GM23338 (cell line): ENCODE measurements at places on chromosomes 7 and 10.
A peak's percentile ranks its signal among the peaks of the same experiment; 100 is the strongest.

DNA sequence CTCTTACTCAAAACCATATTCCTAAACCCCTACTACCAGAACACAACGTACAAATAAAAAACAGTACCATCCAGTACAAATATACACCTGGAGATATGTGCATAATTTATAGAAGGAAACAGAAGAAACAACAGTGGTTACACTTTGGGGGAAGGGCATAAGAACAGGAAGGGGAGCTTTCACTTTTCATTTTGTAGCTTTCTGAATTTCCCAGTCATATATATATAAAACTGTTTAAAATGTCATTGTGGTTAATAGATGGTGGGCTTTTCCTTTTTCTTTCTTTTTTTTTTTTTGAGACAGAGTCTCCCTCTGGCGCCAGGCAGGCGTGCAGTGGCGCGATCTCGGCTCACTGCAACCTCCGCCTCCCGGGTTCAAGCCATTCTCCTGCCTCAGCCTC, 47.2 kb downstream of the MALSU1 start:
- DNase-seq = no peak

GRCh38 chr7:22574754-22575520, 74.9 kb upstream of the STEAP1B start:
- DNase-seq = no peak

DNA sequence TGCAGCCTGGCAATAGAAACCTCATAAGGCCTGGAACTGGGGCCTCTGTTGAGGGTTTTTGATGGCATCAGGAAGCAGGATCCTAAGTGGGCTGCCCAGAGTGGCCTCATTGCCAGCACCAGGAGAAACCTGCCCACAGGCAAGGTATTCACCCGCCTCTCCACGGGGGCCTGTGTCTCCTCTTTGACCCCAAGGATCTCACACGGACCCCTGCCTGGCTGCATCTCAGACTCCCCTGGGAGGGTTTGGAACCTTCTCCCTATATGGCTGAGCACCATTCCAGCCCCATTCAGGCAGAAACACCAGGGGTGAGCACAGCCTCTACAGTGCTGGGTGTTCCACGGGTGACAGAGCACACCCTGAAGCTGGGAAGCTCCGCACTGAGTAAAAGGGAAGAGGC, 14.6 kb upstream of the C10orf71 start:
- DNase-seq = no peak

DNA sequence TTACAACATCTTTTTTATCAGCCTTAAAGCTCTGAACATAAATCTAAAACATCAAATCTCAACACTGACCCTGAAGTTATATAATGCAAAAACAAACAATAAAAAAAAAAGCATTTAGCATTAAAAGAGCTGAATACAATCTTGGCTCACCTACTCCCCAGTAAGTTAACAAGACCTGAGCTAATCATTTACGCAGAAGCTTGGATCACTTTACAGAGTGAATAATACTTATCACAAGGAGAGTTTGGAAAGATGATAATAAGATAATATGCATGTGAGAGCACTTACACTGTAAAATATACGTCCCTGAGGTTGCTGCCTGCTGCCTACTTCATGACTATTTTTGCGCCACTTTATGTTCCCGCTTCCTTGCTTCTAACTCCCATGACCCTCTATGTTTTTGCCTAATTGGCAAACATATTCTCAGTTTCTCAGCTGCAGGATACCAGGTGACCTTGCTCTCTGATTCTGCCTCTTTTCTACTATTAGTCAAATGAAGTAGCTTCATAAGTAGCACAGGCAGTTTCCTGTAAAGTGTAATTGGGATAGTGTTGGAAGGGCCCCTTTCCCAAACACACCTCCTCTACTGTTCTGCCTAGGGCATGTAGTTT, 333.6 kb downstream of the LRRTM3 start:
- no peak for DNase-seq

- peak; percentile 42 for DNase-seq
Measured at GRCh38 chr10:50622706-50623662, 772 bp downstream of the SGMS1 start.

- DNase-seq = peak; percentile 42
Measured at GRCh38 chr10:98074315-98074911, 44.0 kb upstream of the CRTAC1 start.

DNA sequence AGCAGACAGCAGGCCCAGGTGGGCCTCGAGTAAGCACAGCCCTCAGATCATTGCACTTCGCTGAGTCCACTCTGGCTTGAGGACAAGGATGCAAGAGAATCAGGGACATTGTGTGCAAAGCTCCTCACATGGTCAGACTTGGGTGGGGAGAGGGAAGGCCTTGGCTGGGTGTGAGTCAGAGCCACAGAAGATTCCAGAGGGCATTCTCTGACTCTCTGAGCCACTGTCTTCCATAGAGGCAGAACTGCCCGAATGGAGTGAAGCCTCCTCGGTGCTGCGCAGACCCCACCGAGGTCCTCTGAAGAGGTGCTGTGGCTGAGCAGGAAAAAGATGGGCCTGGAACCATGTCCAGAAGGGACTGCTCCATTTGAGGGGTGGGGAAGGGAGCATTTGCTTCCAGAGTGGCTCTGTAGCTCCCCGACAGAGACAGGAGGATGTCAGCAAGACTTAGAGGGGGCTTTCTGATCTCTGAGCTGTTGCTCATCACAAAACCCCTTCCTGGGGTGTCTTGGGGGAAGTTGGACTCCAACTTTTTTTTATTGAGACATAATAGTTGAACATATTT, 120.8 kb downstream of the PTPN20 start:
- no peak for DNase-seq

GRCh38 chr10:34539533-34540315, 275.4 kb downstream of the PARD3 start:
- no peak for DNase-seq

DNA sequence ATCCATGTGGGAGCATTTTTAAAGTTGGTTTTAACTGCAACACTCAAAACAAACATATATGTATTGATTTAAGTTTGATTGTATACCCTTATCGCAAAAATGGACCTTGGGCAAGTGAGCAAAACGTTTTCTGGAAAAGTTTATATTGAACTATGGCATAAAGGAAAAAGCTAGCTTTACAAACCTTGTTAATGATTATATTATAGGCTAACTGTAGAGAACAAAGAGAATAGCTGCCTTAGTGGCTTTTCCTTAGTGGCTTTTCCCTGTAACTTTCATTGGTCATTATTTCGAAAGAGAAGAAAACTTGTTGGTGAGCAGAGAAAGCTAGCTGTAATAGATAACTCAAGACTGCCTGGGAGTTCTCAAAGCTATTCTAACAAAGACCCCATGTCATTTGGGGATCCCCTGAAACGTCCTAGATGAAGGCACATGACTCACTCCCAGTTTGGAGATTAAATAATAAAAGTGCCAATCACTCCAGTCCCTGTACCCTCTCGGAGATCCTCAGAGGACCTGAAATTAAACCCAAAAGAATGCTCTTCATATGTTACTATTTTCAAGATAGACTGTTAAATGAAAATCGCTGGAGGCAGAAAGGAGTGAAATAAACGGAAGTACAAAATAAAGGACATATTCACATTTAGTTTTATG, 92.1 kb downstream of the SRI start:
- DNase-seq = no peak

DNA sequence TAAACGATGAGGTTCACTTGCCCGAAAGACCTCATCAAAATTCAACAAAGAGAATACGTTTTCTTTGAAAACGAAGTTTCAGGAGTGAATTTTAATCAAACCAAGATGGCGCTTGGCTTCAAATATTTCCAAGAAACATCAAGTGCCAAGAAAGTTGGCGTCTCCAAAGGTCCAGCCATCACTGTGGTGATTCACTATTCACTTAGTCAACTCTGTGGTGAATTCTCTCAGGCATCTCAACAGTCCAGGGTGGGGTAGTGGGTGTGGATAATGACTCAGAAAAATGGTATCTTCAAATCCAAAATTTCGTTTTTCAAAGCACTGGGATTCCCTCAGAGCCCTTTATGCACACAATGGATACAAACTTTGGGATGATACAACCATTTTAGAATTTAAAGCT, 133.1 kb downstream of the SVIL start:
- DNase-seq = no peak

DNA sequence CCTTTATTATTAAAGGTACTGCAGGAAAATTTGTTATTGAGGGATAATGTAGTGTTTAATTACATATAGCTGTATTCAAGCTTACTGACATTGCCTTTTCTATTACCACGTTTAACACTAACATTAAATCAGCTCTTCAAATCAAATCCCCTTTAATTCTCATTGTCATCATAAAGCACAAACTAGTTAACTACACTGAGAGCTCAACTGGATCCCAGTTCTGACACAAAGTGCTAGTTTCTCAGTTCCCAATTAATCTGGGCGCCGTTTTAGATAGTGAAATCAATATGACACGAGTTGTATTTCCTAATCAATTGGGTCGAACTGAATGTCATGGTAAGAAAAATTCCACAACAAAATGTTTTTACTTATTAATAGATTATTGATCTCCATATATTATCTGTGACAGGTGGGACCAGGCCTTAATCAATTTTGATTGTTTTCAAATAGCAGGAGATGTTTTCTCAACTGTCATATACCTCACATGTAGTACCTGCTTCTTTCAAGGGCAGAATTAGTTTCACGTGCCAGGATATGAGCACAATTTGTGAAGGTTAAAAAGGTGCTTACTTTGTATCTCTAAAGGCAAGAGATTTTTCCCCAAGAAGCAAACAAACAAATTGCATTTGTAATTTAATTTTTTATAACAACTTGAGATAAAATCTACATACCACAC, 71.0 kb downstream of the AASS start:
- no peak for DNase-seq

GRCh38 chr10:87578842-87579401, 74.2 kb downstream of the MINPP1 start:
- no peak for DNase-seq
